AML-193 (cell line): ENCODE measurements at places on chromosomes 16 and 17.

DNA sequence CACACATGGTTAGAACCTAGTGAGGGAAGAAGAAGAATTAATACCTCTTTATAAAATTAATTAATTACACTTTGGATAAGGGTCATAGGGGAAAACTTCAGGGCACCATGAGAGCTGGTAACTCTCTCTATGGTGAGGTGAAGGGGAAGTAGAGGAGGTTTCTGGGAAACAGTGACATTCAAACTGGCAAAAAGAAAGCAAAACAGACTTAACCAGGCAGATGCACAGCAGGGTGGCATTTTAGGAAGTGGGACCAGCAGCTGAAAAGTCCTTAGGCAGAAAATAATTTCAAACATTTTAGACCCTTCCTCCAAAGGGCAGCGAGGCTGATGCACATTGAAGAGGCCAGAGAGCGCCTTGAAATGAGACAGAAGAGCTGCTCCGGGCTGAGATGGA is 157.8 kb downstream of the CDH13 start:
- no peak for DNase-seq

DNA sequence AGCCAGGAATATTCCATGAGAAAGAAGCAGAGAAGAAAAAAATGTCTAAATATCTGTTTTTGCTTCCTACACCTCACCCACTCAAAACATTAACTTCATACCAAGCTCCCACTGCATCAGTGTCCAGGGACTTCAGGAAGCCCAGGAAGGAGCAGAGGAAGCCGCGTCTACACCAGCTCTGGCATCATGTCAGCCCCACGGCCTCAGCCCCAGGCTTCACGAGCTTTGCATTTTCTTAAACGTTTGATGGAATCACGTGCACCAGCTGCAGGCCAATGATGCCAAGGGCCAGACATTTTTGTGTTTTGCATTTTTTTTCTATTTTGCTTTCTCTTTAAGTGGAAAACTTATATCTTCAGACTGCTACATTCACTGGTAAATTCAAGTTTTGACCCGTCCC is 48.6 kb downstream of the CDRT4 start:
- no peak for DNase-seq

DNA sequence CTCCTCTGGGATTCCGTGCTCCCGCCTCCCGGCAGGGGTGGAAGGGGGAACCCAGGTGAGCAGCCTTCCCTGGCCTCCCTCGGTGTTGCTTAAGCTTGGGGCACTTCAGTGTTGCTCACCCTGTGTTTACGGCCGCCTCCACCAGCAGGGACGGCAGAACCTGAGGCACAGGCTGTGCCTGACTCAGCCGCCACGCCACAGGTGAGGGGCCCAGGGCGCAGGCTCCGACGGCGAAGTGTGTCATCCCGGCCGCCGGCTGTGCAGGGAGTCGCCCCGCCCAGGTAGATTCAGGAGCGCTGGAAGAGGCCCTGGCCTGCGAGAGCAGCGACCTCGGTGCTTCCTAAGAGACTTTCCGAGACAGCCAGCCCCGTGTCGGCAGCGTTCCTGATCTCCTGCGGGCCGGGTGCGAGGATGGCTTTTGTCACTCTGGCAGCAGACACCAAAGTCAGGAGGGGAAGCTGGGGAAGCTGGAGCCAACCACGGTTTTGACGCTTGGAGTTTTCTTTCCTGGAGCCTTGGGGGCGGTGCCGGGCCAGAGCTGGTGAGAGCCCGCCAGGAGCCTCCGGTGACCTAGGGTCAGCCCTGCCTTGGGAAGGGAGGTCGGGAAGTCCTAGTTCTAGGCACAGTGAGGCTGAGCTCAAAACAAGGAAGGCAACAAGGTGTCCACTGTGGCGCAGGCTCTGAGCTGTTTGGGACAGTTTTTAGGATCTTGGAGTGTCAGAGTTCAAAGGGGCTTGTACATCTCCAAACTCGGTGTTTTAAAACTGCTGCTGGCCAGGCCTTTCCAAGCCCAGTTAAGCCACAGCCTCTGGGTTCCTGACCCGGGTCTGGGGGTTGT is 2.1 kb downstream of the GSE1 start:
- peak; percentile 5 for DNase-seq

- no peak for DNase-seq
Observed at GRCh38 chr16:72022127-72022526, 13.6 kb downstream of the DHODH start.

DNA sequence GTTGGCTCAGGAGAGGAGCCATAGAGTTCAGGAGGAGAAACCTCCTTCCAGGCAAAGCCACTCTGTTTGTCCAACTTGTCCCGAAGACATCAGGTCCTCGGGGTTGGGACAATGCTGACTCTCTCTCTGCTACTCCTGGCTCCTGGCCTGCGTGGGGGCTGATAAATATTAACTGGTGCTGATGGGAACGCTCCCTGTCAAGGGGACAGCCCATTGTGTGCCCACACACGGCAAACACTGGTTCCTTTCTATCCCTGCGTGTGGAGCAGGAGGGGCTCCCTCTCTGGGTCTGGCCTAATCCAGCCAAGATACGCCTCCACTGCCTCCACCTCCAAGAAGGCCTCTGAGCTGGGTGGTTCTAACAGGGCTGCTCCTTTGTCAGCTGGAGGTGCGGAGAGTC is 4.4 kb downstream of the KIF19 start:
- DNase-seq, result no peak

GRCh38 chr17:6187836-6188235 is 117.7 kb downstream of the WSCD1 start:
- no peak for DNase-seq

DNA sequence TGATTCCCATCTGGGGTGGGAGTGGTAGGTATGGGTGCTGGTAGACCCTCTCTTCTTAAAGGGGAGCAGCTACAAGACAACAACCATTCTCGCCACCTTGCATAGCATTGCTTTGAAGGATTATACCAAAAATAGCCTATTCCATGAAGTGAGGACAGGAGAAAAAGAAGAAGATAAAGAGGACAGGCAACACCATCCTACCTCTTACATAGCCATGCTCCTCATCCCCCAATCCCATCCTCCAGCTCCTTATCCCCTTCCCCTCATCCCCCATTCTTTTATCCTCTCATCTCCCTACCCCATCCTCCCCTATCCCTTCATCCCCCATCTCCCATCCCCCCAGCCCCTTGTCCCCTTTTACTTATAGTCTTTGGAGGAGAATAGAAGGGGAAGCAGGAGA is 29.1 kb downstream of the CCDC182 start:
- DNase-seq, result no peak
